AG20443 (cell line): ENCODE measurements at places on chromosomes 16 and 17.
A peak's percentile ranks its signal among the peaks of the same experiment; 100 is the strongest.

DNA sequence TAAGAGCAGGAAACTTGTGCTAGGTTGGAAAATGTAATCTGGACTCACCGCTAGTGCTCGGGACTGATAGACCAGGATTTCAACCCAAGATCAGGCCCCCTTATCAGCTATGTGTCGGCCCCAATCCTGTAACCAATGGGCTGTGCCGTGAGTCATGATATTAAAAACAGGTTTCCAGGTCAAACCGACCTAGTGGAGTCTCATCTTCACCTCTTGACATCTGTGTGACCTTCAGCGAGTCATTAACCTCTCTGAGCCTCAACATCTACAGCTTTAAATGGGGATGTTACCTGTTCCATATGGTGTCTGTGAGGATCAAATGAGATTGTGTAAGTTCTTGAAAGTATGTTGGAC is 512 bp downstream of the PMM2 start:
- peak; percentile 29 for DNase-seq

DNA sequence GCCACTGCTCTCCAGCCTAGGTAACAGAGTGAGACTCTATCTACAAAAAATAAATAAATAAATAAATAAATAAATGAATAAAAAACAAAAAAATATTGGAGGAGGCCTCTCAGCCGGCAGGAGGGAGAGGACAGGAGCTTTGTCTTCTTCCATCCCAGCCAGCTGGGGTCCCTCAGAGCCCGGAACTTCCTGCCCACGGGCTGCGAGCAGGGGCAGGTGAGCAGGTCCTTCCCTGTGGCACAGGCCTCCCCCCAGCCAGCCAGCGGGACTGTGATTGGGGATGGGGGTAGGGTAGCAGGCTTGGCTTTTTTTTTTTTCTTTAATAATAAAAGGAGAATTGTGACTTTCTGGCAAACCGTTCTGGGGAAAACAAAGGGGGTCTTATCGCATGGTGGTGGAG is 10.1 kb downstream of the SMTNL2 start:
- no peak for DNase-seq

DNA sequence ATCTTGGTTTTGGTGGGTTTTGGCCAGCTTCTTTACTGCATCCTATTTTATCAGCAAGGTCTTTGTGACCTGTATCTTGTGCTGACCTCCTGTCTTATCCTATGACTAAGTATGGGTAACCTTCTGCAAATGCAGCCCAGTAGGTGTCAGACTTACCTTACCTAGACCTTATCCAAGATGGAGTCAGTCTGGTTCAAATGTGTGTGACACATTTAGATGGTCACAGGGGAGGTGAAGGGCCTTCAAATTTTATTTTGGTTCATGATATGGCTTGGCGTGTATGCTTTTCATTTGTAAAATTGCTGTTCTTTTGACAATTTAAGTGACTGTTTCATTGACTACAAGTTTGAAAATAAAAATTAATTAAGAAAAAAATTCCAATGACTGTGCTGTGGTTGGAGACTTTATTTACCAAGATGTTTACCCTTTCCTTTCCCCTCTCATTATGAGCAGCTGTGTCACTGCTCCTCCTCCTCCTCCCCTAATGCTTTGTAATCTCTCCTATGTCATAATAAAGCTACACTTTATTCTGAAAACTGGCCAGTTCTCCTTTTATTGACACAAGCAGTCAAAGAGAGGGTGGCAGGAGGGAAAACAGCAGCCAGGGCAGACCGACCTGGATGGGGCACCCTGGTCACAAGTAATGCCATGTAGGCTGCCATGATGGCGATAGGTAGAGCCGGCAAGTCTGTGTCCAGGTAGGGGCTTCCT is 49.4 kb downstream of the TNFRSF13B start:
- no peak for DNase-seq

DNA sequence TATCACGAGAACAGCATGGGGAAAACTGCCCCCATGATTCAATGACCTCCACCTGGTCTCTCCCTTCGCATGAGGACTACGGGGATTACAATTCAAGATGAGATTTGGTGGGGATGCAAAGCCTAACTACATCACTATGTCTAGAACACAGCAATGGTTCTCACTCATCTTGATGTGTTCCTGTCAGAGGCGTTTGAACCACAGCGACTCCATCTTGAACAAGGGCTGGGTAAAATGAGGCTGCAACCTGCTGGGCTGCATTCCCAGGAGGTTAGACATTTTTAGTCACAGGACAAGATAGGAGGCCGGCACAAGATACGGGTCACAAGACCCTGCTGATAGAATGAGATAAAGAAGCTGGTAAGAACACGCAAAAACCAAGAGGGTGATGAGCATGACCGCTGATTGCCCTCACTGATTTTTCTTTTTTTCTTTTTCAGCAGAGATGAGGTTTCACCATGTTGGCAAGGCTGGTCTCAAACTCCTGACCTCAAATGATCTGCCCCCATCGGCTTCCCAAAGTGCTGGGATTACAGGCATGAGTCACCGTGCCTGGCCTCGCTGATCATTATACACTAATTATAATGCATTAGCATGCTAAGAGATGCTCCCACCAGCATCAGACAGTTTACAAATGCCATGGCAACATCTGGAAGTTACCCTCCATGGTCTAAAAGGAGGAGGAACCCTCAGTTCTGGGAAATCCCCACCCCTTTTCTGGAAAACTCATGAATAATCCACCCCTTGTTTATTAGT is 3.0 kb upstream of the PPY start:
- DNase-seq = no peak

GRCh38 chr16:12573730-12574383 is 229.8 kb downstream of the CPPED1 start:
- peak; percentile 72 for DNase-seq

- peak; percentile 78 for DNase-seq
Observed at GRCh38 chr17:13626703-13627102, 25.0 kb upstream of the HS3ST3A1 start.

DNA sequence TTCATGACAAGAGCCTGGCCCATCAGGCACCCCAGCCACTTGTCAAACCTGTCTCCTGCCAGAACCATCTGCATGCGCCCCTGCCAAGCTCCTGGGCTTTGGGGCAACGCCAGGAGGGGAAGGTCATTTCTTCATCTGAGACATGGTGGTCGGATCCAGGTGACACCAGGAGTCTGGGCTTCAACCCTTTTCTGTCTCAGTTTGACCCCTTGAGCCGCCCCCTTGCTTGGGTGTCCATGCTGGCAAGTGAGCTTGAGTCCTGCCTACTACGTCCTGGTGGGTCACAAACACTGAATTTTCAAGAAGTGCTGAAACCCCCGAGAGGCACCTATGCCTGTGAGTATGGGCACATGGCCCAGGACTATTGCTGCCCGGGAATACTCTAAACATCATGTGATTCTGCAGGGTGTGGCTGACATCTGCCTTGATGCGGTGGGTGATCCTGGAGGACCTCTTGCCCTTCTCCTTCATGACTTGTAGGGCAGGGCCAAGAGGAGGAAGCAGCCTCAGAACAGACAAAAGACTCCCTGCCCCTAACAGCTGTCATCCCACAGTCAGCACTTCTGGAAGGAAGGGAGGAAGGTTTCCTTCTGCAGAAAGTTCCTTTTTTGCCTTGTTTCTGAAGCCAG is 43.4 kb downstream of the TNFRSF13B start:
- no peak for DNase-seq

GRCh38 chr16:72894293-72895151 is 153.4 kb downstream of the ZFHX3 start:
- no peak for DNase-seq

- peak; percentile 85 for DNase-seq
Observed at GRCh38 chr17:66952031-66952524, 12.4 kb upstream of the CACNG4 start.

GRCh38 chr16:50235581-50235980 is 30.8 kb upstream of the ADCY7 start:
- DNase-seq = no peak

- peak; percentile 20 for DNase-seq
Observed at GRCh38 chr16:30567991-30568638, 3.4 kb downstream of the ZNF688 start.

DNA sequence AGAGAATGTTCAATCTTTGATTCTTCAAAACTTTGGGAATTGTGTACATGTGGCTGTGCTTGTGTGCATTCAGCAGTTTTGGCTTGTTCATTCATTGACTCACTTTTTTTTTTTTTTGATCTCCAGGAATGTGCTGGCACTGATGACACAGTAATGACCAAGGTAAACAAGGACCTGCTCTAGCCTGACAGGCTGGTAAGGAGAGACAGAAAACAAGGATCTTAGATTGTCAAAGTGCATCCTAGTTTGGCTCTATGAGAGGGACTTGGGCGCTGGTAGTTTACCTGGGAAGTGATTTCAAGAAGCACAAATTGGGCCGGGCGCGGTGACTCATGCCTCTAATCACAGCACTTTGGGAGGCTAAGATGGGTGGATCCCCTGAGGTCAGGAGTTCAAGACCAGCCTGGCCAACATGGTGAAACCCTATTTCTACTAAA is 233.1 kb upstream of the WSCD1 start:
- DNase-seq = no peak

DNA sequence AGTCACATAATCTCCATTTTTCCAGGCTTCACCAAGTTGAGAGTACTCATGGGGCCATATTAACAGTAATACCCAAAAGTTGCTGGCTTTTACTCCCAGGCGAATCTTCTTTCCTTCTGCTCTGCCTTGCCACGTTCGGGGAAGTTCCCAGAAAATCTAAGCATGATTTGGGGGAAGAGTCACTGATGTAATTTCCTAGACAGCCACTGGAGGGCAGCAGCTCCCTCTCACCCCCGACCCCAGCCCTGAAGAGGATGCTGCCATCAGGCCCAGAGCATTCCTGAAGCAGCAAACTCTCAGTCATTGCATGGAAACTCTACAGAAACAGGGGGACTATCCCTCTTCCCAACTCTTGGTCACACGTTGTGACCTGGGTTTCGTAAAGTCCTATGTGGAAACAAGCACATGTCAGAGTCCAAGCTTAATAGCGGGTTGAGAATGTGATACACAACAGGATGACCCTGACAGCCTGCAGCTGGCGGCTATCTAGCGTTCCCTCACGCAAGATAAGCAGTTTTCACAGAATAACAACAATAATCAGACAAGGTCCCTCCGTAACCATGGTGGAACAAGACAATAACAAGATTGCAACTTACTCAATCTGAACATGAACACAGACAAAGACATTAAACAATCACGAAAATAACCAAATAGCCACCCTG is 43.8 kb upstream of the DHX40 start:
- peak; percentile 91 for DNase-seq

DNA sequence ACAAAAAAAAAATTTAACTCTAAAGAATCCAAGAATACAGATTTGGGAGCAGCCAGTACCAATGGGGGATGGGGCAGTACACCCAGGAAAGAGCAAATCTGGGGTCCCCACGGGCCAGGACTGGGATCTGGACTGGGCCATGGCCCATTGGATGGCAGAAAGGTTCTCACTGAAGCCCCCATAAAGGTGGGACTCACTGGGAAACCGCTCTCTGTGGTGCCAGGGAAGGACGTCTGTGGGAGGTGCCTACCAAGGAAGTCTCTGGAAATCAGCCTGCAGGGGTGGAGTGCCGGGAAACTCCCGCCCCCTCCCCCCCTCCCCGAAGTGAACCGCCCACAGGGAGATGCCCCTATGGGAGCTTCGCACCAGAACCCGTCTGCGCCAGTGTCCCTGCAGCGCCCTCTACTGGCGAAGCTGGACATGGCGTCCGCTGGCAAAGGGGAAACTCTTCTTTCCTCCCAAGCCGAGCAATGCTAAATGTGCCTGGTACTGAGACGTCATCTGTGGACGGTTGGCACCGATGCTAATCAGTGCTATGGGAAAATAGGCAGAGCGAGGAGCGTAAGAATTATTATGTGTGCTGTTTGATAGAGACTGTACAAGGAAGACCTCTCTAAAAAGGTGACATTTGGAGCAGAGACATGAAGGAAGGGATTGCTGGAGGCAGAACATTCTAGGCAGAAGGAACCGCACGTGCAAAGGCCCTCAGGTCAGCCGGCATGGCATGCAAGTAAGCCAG is 671.1 kb downstream of the WWOX start:
- peak; percentile 58 for DNase-seq

GRCh38 chr17:39080421-39081078 is 70.9 kb downstream of the PLXDC1 start:
- DNase-seq = peak; percentile 84

- DNase-seq = peak; percentile 83
Observed at GRCh38 chr17:73325527-73325842, 13.7 kb upstream of the CDC42EP4 start.

DNA sequence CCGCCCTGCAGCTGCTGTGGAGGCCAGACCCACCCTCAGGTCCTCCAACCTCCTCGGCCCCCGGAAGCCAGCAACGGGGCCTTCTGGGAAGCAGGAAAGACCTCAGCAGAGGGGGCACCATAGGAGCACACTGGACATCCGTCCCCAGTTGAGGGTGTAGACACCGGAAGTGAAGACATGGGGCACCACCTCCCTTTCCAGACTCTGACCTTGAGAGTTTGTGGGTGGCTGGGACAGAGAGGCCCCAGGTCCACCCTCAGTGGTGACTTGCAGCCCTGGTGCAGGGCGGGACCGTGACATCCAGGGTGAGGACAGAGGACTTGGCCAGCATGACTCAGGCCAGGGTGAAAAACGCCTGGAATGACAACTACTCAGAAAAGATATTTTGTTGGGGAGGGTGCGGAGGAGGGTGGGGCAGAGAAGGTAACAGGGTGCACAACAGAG is 19.9 kb downstream of the CEP295NL start:
- DNase-seq = peak; percentile 90

DNA sequence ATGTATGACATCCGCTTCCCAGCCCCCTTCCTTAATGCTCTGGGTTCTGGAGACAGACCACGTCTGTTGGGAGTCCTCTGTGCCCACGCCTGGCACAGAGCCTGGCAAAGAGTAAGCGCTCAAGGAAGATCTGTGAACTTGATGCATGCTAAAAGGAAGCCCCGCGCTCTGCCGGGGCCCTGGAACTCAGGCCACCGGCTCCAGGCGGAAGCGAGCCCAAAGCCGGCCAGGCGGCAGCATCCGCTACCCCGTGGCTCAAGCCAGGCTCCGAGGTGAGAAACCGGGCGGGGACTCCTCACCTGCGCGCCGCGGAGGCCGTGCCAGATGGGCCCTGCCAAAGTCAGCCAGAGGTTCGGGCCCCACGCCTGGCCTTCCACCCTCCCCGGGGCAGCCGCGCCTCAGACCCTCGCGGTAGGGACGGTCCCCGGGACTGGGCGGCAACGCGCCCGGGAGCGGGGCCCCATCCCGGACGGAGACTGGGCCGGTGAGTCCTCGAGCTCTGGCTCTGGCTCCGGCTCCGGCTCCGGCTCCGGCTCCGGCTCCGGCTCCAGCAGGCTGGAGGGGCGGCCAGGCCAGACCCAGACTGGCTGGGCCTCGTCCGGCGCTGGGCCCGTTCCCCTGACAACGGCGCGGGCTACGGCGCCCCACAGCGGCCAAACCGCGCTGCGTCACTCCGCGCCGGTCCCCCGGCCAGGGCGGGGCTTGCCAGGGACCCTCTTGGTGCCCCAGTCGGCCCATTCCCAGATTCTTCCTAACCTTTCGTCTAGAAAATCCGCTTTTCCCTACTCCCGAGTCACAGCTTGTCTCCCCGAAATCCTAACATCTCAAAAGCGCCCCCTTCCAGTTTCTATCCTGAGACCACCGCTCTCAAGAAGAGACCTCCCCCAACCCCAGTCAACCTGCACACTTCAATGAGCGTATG is at the start of gene ZDHHC1:
ZDHHC1 (minus strand) TSS at position 606 of the 922 bp plus-strand sequence. CDS start 8,702 bp downstream, outside the sequence.
- peak; percentile 95 for DNase-seq
